ENCODE measurements at places on chromosomes 4 and X.

DNA sequence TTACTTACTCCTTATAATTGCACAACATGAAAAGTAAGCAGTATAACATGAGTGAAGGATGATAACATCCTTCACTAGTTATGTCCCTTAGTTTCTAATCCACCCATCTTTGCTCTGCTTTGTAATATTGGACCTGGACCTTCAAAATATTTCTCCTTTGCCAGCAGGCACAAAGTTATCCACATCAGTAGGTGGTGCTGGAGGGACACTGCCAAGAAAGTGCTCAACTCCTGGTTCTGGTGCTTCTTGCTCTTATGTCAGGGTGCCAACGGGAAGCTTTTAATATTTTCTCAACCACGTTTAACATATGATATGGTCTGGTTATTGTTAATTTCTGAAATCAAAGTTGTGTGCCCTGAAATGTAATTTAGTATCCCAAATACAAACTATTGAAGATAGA is 49.1 kb downstream of the TMEM165 start:
- H3K27me3 ChIP-seq: no peaks in the 10 kb centered on the region
- DNase-seq: no peak
- H3K36me3 ChIP-seq: peaks cover 37% of the 10 kb centered on the region
- H3K4me1 ChIP-seq: peaks cover 4% of the 10 kb centered on the region

DNA sequence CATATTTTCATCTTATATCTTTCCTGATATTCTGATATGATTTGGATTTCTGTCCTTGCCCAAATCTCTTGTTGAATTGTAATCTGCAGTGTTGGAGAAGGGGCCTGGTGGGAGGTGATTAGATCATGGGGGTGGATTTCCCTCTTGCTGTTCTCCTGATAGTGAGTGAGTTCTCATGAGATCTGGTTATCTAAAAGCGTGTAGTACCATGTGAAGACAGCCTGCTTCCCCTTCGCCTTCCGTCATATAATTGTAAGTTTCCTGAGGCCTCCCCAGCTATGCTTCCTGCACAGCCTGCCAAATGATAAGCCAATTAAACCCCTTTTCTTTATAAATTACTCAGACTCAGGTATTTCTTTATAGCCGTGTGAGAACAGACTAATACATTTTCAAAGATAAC is 77.2 kb downstream of the ANKRD50 start:
- H3K36me3 ChIP-seq: no peaks in the 10 kb centered on the region
- H3K4me3 ChIP-seq: no peak overlapping the region

- DNase-seq: no peak
- H3K27ac ChIP-seq: no peak overlapping the region
- H3K36me3 ChIP-seq: peaks cover 45% of the 10 kb centered on the region
- H3K27me3 ChIP-seq: no peaks in the 10 kb centered on the region
- H3K4me1 ChIP-seq: no peaks in the 10 kb centered on the region
These were observed 5.1 kb downstream of the GRIPAP1 start for GRCh38 chrX:48996969-48997368.

DNA sequence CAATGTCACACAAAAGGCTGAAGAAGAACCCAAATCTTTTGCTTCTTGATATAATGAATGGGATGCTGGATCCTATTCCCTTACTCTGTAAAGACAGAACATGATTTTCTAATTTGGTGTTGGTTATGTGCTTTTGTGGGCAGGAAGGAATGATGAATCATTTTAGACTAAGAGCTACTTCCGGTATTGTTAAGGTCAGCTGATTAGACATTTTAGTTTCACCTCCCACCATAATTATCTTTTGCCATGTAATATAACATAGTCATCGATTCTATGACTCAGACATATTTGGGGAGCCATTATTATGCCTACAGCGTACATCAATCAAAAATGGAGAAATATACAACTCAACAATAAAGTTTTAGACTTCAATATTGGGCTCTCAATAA is 265.3 kb downstream of the ZNF674 start:
- H3K4me3 ChIP-seq: no peak overlapping the region
- no peaks in the 10 kb centered on the region for H3K4me1 ChIP-seq
- no peak overlapping the region for H3K27ac ChIP-seq
- DNase-seq: no peak

- no peak overlapping the region for H3K4me3 ChIP-seq
- no peaks in the 10 kb centered on the region for H3K4me1 ChIP-seq
These were observed 1295.8 kb upstream of the ADGRL3 start for GRCh38 chr4:59904331-59904730.

DNA sequence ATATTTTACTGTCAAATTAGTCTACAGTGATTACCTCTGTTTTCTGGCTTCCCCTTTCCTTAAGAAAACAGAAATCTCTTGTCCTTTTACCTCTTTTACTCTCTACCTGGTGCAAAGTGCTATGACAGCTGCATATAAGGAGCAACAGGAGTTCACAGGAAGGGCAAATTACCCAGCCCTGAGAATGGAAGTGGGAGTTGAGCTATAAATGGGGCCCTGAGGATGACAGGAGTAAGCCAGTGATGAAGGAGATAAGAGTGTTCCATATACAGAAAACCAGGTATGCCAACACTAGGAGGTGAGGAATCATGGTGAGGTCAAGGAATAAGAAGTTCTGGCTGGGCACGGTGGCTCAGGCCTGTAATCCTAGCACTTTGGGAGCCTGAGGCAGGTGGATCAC is 4.5 kb upstream of the HSD17B13 start:
- H3K4me1 ChIP-seq: no peaks in the 10 kb centered on the region
- H3K4me3 ChIP-seq: no peak overlapping the region
- DNase-seq: no peak
- H3K27me3 ChIP-seq: no peaks in the 10 kb centered on the region
- H3K27ac ChIP-seq: no peak overlapping the region

DNA sequence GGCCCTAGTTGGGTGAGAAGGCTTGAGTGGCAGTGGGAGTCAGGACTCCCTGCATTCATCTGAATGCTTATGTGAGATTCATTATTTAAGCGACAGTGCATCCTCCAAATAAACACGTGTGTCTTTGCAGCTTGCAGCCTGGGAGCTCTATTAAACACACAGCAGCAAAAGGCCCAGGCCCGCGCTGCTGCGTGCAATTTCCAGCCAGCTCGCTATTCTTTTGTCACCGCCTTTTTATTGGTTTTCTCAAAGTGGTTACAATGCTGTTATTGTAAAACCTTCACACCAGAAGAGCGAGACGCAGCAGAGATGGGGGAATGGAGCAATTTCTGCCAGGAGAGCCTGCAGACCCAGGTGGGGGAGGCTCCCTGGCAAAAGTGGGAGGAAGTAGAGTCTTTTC is 252.5 kb downstream of the BCOR start:
- H3K36me3 ChIP-seq: no peaks in the 10 kb centered on the region
- H3K4me1 ChIP-seq: no peaks in the 10 kb centered on the region
- H3K27me3 ChIP-seq: no peaks in the 10 kb centered on the region
- H3K4me3 ChIP-seq: no peak overlapping the region

- DNase-seq: no peak
- no peak overlapping the region for H3K27ac ChIP-seq
- H3K4me1 ChIP-seq: peaks cover 10% of the 10 kb centered on the region
- H3K36me3 ChIP-seq: peaks cover 3% of the 10 kb centered on the region
- no peaks in the 10 kb centered on the region for H3K27me3 ChIP-seq
- H3K4me3 ChIP-seq: no peak overlapping the region
These were observed 482.4 kb downstream of the INPP4B start for GRCh38 chr4:142363686-142364085.

DNA sequence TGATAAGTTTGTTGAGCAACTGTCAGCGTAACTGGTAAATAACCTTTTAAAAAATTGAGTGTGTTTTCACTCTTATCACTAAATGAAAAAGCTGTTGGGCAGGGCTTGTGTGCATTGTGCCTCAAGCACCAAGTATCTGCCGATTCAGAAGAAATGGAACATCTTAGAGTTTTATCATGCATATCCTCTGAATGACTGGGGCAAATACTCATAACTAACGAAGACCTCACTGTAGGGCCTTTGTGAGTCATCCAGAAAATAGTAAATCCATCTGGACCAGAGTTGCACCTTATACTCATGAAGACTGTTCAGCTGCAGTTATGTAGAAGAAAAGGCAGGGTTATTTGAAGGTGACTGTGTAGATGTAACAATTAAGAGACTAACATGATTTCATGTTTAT is 222.1 kb downstream of the CAMK2D start:
- no peak overlapping the region for H3K4me3 ChIP-seq
- no peak for DNase-seq
- no peaks in the 10 kb centered on the region for H3K36me3 ChIP-seq
- no peaks in the 10 kb centered on the region for H3K27me3 ChIP-seq

GRCh38 chrX:63702556-63702955 is 82.5 kb downstream of the ARHGEF9 start:
- H3K4me1 ChIP-seq: no peaks in the 10 kb centered on the region
- peaks cover 25% of the 10 kb centered on the region for H3K36me3 ChIP-seq
- H3K4me3 ChIP-seq: no peak overlapping the region
- no peak overlapping the region for H3K27ac ChIP-seq

DNA sequence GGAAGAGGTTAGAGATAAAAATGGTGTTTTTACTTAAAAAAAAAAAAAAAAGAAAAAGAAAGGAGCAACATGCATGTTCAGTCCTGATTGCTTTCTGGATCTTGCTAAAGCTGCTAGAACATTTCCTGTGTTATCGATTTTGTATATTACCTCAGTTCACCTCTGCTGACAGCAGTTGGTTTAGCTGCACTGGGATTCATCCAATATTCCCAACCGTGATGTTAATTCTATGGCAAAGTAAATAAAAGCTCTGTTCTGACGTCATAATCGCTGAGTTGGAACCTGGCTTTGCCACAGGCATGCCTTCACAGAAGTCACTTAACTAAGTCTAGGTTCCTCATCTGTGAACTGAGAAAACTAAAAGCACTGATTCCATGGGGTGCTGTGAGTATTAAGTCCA is 90.7 kb upstream of the SORBS2 start:
- no peak overlapping the region for H3K4me3 ChIP-seq
- no peaks in the 10 kb centered on the region for H3K27me3 ChIP-seq
- H3K36me3 ChIP-seq: no peaks in the 10 kb centered on the region
- H3K4me1 ChIP-seq: no peaks in the 10 kb centered on the region
- H3K27ac ChIP-seq: no peak overlapping the region
- DNase-seq: no peak

GRCh38 chr4:84672177-84672576 is 89.2 kb downstream of the CDS1 start:
- no peak overlapping the region for H3K27ac ChIP-seq
- no peaks in the 10 kb centered on the region for H3K27me3 ChIP-seq
- no peak overlapping the region for H3K4me3 ChIP-seq
- H3K4me1 ChIP-seq: no peaks in the 10 kb centered on the region

- no peaks in the 10 kb centered on the region for H3K36me3 ChIP-seq
- no peak overlapping the region for H3K27ac ChIP-seq
- H3K4me1 ChIP-seq: no peaks in the 10 kb centered on the region
- no peak for DNase-seq
These were observed 37.2 kb upstream of the ARX start for GRCh38 chrX:25052798-25053534.

DNA sequence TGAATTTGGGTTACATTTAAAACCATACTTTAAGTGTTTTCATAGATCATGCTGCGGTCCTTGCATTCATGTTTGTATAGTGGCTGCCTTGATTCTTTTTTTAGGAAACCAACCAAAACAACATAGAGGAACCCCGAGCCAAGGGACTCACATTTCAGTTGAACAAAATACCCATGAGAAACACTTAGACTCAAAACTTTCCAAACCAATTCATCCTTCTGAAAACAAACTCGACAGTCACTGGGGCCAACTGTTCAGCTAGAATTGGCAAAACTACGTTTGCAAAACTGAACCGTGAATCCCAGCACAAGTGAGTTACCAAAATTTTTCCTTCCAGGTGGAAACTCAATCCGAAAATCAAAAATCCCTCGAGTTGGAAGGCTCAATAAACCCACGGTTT is 1.4 kb downstream of the ADGRA3 start:
- H3K4me1 ChIP-seq: peaks cover 10% of the 10 kb centered on the region
- H3K27me3 ChIP-seq: peaks cover 14% of the 10 kb centered on the region
- H3K27ac ChIP-seq: no peak overlapping the region
- no peaks in the 10 kb centered on the region for H3K36me3 ChIP-seq
- no peak overlapping the region for H3K4me3 ChIP-seq

DNA sequence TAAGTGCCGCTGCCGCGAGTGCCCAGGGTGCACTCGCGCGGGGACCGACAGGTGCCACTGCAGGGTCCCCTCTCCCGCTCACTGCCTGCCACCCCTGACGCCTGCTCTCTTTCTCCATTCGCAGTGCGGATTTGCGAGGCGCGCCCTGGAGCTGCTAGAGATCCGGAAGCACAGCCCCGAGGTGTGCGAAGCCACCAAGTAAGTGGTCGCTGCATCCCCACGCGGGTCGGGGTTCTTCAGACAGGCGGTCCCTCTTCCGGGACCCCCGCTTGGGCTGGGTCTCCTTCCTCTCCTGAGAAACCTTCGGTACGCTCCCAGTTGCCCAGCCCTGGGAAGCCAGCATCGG is 547 bp downstream of the GUCY1A1 start:
- H3K4me3 ChIP-seq: peak overlapping the region; percentile 14
- H3K27me3 ChIP-seq: no peaks in the 10 kb centered on the region
- no peak overlapping the region for H3K27ac ChIP-seq
- no peak for DNase-seq

GRCh38 chr4:65825116-65825753 is 154.9 kb upstream of the EPHA5 start:
- H3K27me3 ChIP-seq: no peaks in the 10 kb centered on the region
- no peaks in the 10 kb centered on the region for H3K36me3 ChIP-seq
- no peak overlapping the region for H3K4me3 ChIP-seq
- no peaks in the 10 kb centered on the region for H3K4me1 ChIP-seq

DNA sequence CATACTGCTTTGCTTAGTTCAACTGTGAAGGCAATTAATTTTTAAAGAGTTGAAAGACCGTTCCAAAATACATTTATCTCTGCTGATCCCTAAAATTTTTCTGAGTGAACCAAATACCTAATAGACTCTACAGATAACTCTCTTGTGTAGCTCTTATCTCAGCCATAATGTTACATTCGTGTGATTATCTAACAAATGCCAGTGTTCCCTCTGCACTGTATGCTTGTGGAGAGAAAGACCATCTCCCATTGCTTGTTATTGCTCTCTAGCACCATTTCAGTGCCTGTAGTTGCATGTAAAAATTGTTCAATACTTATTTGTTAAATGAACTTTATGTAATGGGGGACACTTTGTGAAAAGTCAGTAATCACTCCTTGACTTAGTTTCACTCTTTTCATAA is 81.3 kb upstream of the ATOH1 start:
- no peaks in the 10 kb centered on the region for H3K27me3 ChIP-seq
- DNase-seq: no peak
- H3K4me3 ChIP-seq: no peak overlapping the region
- H3K4me1 ChIP-seq: no peaks in the 10 kb centered on the region

GRCh38 chrX:134313418-134313817 is 76.4 kb downstream of the CCDC160 start:
- no peak for DNase-seq
- H3K27me3 ChIP-seq: no peaks in the 10 kb centered on the region
- H3K27ac ChIP-seq: no peak overlapping the region
- H3K4me3 ChIP-seq: no peak overlapping the region
- H3K36me3 ChIP-seq: no peaks in the 10 kb centered on the region

- no peak for DNase-seq
- no peaks in the 10 kb centered on the region for H3K36me3 ChIP-seq
- no peaks in the 10 kb centered on the region for H3K4me1 ChIP-seq
- H3K27ac ChIP-seq: no peak overlapping the region
- H3K4me3 ChIP-seq: no peak overlapping the region
These were observed 181.2 kb downstream of the SPANXN4 start for GRCh38 chrX:143206966-143207365.

All from T-cell (primary cell).